ENCODE measurements at places on chromosomes 3 and 15. TPM values are rescaled to one million over a fixed set of nuclear protein-coding genes. Genes with fewer than 3 reads are reported as not detected.

- DNase-seq: no peak
- H3K27me3 ChIP-seq: no peaks in the 10 kb centered on the region
- H3K36me3 ChIP-seq: no peaks in the 10 kb centered on the region
- no peaks in the 10 kb centered on the region for H3K4me1 ChIP-seq
- H3K27ac ChIP-seq: peak overlapping the region; percentile 99
- no peak overlapping the region for H3K4me3 ChIP-seq
Measured at GRCh38 chr3:4976109-4976508, 3.1 kb upstream of the BHLHE40 start.

- no peaks in the 10 kb centered on the region for H3K4me1 ChIP-seq
- no peak overlapping the region for H3K4me3 ChIP-seq
- DNase-seq: no peak
- no peaks in the 10 kb centered on the region for H3K27me3 ChIP-seq
- H3K27ac ChIP-seq: no peak overlapping the region
Measured at GRCh38 chr15:95656595-95656994, 673.9 kb upstream of the NR2F2 start.

GRCh38 chr3:172520301-172520831 is 2.9 kb downstream of the TNFSF10 start:
- peak overlapping the region; percentile 2 for H3K4me3 ChIP-seq
- DNase-seq: no peak
- H3K4me1 ChIP-seq: no peaks in the 10 kb centered on the region

GRCh38 chr3:120102674-120103073 is 8.4 kb upstream of the GSK3B start:
- no peak for DNase-seq
- no peak overlapping the region for H3K27ac ChIP-seq
- H3K4me1 ChIP-seq: no peaks in the 10 kb centered on the region
- H3K4me3 ChIP-seq: no peak overlapping the region
- H3K27me3 ChIP-seq: no peaks in the 10 kb centered on the region
- H3K36me3 ChIP-seq: no peaks in the 10 kb centered on the region

DNA sequence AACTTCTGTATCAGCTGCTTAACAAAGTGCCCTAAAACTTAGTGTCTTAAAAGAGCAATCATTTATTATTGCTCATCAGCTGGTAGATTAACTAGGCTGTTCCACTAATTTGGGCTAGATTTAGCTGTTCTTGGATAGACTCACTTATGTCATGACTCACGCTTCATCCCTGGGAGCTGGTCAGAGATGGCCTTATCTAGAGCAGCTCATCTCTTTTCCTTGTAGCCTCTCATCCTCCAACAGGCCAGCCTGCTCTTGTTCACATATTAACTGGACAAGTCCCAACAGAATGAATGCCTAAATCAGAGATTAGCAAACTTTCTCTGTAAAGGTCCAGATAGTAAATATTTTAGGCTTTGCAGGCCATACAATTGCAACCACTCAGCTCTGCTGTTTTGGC is 66.9 kb upstream of the PLAAT1 start:
- no peak overlapping the region for H3K27ac ChIP-seq
- no peak for DNase-seq
- no peaks in the 10 kb centered on the region for H3K36me3 ChIP-seq
- no peaks in the 10 kb centered on the region for H3K27me3 ChIP-seq

- no peak within 1 kb of the TSS for H3K27ac ChIP-seq
- H3K36me3 ChIP-seq: no peaks in the 10 kb centered on the region
- no peaks in the 10 kb centered on the region for H3K27me3 ChIP-seq
- no peak within 1 kb of the TSS for H3K4me3 ChIP-seq
Measured at GRCh38 chr3:14818804-14819500, at the start of gene FGD5. TSS of gene FGD5 (plus strand) at chr3:14818962. CDS start at chr3:14819072, 110 bp downstream.

Gene CACNA2D3
- 5.0 TPM for total RNA-seq

Gene PARP3
- 9.9 TPM for total RNA-seq

Measured in uterus (tissue), 4 donors.